Mononuclear cell (primary cell): ENCODE measurements at places on chromosomes 2 and 18. TPM values are rescaled to one million over a fixed set of nuclear protein-coding genes. Genes with fewer than 3 reads are reported as not detected.

Gene LINC00305
- total RNA-seq = not detected

Gene REG1B
- not detected for total RNA-seq

Gene HOXD8
- not detected for total RNA-seq

Gene MAP2
- total RNA-seq = 0.73 TPM

Gene C1QL2
- total RNA-seq = not detected

Gene ABCG8
- not detected for total RNA-seq

Gene FOXD4L1
- 0.10 TPM for total RNA-seq

Gene ASNSD1
- total RNA-seq = 65.1 TPM

Gene FAM124B
- 1.6 TPM for total RNA-seq

Gene CEBPZ
- total RNA-seq = 78.4 TPM

Gene UGT1A10
- not detected for total RNA-seq

Gene GLI2
- total RNA-seq = not detected

Gene LIMS4
- total RNA-seq = 0.10 TPM

Gene ASB18
- not detected for total RNA-seq

Gene HOXD3
- total RNA-seq = not detected

Gene DSG4
- total RNA-seq = not detected

Gene PLEK
- total RNA-seq = 474 TPM

Gene BZW1
- total RNA-seq = 559 TPM

Gene PSTPIP2
- total RNA-seq = 27.9 TPM

Gene OTOS
- total RNA-seq = not detected

Gene SCN9A
- 0.63 TPM for total RNA-seq

Gene BMP10
- total RNA-seq = not detected

Gene ANAPC1
- total RNA-seq = 53.3 TPM
